GM12878 (cell line): ENCODE measurements at places on chromosomes 3 and 15. TPM values are rescaled to one million over a fixed set of nuclear protein-coding genes. Genes with fewer than 3 reads are reported as not detected.

DNA sequence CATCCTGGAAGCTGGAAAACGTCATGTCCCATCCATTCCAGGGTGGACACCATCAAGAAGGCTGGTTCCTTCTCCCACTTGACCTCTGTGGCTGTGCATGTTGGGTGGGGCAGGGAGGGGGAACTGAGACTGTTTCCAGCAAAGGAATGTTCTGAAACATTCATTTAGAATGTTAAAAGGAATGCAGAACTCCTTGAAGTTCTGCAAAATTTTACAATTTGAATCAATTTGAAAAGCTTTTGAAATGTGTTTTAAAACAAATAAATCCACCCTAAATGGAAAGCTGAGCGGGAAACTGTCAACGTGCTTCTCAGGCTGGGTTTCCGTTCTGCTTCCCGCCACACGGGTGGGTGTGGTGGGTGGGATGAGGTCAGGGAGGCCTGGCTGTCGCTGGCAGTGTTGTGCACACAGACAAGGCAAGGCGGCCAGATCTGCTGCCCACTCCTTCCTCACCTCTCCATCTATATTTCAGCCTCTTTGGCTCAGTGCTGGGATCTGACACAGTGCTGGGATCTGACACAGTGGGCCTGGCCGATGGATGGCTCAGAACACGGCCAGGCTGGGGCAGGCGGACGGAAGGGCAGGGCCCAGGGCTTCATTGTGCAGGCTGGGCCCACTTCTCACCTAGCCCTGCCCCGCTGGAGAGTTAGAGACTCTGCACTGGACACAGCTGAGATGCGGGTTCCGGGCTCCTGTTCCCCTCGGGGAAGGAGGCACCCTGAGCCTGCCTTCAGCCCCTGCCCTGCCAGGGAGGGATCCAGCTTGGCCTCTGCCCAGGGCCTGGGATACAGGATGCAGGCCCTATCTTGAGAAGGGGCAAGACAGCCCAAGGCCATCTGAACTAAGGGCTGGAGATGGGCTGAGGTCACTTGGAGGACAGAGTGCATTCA is 110.4 kb downstream of the TMEM266 start:
- DNase-seq: no peak

- no peak for DNase-seq
Observed at GRCh38 chr3:171895291-171895690, 52.1 kb downstream of the TMEM212 start.

GRCh38 chr15:34729886-34730285 is 24.9 kb downstream of the GJD2 start:
- DNase-seq: no peak

- no peak for DNase-seq
Observed at GRCh38 chr3:194488055-194488742, 1.4 kb upstream of the ATP13A3 start.

DNA sequence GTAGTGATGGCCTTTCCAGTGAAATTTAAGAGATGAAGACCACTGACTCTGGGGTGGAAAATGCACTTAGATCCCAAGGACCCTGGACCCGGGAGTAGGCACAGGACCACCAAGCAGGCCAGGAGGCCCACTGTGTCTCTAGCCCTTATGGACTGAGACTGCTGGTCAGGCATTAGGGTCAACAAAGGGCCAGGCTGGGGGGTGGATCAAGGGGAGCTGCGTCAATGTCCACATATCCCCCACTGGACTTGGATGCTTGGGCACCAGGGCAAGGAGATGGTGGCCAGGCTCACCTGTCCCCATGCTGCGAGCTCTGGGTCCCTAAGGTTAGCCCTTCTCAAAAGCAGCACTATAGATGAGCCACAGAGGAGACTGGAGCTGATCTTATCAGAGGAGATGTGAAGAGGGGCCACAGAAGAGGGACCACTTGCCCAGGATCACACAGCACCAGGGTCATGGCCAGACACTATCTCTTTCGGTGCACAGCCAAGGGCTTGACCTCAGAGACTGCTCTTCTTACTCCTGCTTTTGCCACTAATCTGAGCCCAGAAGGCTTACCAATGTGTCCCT is 14.7 kb downstream of the RAB6B start:
- no peak for DNase-seq

GRCh38 chr15:57327985-57328471 is 48.3 kb upstream of the CGNL1 start:
- no peak for DNase-seq

The ABI3BP gene
- 0.10 and 0.53 TPM in 2 replicates for total RNA-seq

DNA sequence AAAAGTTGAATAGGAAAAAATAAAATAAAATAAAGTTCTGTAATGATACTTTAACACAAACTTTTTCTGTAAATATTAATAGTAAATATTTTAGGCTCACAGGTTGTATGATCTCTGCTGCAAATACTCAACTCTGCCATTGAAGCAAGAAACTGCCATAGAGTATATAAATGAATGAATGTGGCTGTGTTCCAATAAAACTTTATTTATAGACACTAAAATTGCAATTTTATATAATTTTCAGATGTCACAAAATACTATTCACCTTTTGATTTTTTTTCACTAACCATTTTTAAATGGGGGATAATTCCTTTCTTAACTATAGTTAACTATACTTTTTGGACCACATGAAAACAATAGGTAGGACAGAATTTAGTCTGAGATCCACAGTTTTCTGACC is 16.0 kb downstream of the EIF1B start:
- DNase-seq: no peak

The CSTA gene
- 1.8 and 2.1 TPM in 2 replicates for total RNA-seq

The SRP14 gene
- 141 TPM in 2 replicates for total RNA-seq

DNA sequence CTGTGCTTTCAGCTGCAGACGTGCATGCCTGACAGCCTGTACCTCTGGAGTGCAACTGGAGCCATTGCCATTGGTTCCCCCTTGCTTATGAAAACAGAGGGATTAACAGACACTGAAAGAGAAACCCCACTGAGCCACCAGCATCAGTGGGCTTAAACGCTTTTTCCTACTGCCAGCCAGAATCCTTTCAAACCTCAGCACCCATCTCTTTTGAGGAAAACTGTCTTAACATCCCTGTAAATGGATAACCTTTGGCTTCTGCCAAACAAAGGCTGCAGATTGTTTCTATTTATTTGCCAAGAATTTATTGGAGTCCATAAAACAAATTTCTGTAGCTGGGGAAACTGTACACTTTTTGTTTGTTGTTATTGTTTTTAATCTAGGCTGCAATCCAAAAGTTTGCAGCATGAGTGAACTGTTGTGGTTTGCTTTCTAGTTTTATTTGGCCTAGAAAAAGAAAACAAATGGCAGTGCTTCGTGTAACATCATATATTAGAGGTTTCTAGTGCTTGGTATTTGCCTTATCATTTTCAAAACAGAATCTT is 369.2 kb upstream of the IL12A start:
- no peak for DNase-seq

- no peak for DNase-seq
Observed at GRCh38 chr15:74307827-74308811, 59.3 kb downstream of the CYP11A1 start.

The PRRT3 gene
- total RNA-seq: 17.0 and 18.0 TPM in 2 replicates

The IL5RA gene
- total RNA-seq: 0.19 TPM in 1 of 2 replicates, not detected in the other

- no peak for DNase-seq
Observed at GRCh38 chr3:101381809-101382208, 61.4 kb upstream of the IMPG2 start.

The MKRN3 gene
- not detected in 2 replicates for total RNA-seq

DNA sequence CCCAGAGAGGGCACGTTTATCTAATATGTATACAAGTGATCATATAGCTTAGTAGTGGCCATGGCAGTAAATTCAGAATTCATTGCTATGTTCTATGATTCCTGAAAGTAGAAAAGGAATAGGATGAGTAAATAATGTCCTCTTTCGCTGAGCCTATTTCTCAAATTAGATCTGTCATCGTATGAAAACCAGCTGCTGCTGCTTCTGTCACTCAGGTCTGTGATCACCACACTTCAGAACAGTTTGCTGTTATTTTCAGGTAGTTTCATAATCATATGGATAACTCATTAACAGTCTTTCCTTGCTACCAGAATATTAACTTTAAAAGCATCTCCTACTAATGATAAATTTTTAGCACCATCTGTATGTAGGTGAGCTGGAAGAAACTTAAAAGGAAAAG is 289.1 kb upstream of the AZI2 start:
- DNase-seq: no peak

The ZPLD1 gene
- not detected in 2 replicates for total RNA-seq

DNA sequence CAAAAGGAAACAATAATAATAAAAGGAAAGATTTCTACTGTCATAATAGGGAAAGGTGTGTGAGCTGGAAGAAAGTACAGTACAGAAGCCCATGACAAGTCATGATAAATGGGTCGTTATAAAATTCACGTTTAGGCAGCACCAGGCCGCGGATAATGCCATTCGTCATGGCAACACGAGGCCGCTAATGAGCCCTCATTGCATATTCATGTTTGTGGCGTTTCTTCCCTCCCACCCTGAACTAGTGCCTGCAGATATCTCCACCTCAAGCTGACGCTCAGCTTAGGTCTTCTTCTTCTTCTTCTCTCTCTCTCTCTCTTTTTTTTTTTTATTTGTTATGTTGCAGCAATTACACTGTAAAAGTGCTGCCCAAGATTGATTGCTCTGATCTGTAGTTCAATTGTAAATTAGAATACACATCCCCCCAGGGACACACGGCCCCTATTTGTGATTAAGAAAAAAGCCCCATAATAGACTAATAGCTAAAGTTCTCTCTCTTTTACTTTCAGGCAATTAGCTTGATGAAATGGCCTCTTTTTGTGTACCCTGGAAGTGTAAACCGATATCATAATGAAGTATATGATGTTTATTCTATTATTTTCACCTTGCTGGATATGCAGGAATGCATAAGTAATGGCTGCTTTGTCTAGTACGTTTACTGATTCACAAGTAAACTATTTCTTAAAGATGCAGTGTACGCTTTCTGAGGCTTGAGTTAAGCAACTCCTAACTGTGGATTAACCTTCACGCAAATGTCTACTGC is 61.9 kb upstream of the NR2F2 start:
- DNase-seq: no peak

The TLR9 gene
- total RNA-seq: 4.8 and 6.9 TPM in 2 replicates

DNA sequence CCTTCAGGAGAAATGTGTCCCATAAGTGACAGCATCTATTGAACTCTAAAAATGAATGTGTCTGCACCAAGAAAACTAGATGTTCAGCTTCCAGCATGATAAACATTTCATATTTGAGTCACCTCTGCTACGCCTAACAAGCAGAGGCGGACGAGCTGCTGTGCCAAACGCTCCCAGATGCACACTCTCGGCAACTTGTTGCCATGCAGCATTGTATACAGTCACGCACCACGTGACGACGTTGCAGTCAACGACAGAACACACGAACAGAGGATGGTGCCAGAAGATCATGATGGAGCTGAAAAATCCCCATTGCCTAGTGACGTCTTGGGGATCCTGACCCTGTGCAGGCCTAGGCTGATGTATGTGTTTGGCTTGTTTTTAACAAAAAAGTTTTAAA is 137.5 kb downstream of the XXYLT1 start:
- no peak for DNase-seq

- no peak for DNase-seq
Observed at GRCh38 chr15:34821831-34822230, 26.5 kb upstream of the ACTC1 start.

GRCh38 chr15:32859251-32859650 is 141.4 kb downstream of the GREM1 start:
- no peak for DNase-seq

DNA sequence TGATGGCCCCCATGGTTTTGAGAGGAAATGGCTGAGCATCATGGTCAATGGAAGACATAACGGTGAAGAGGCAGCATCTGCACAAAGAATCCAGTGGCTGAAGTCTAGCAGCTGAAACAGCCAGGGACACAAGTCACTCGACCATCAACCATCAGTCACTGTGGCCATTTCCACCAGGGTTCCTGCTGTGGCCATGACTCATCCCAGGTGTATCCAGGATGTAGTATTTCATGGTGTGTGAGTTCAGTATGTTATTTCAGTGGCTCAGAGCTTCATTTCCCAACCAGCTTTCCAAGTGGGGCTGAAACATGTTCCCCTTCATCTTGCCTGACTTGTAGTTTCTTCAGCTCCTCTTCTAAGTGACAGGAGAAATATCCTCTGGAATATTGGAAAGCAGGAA is 47.8 kb upstream of the WNT5A start:
- DNase-seq: no peak

DNA sequence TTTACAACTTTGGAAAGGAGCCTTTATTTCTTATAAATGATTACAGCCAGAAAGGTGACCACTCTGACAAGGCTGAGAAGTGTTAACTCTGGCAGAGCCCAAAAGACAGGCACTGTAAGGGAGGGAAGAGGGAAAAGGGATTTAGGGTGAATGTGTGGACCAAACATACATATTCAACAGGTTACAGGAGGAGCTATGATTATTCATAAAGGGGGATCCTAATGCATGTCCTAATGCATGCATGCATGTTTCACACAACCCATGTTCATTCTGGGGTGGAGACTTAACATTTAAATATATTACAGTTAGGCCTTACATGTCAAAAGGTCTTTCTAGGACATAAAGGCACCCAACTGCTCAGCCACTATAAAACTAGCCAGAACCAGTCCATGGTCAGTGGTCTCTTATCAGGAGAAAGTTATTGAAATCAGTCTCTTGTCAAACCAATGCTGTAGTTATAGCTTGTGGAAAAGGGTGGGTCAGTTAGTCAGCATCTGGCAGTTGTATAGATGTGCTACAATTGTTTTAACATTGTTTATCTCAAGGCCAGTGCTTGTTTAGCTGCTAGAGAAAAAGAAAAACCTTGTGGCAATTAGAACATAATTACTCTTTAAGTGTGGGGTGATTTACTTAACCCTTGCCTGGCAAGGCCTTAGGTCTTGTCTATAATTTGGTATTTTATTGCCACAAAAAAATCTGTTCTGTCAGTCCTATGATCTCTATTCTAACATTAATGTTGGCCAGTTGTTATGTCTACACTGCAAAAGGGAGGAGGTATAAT is 77.5 kb downstream of the RAD18 start:
- no peak for DNase-seq

DNA sequence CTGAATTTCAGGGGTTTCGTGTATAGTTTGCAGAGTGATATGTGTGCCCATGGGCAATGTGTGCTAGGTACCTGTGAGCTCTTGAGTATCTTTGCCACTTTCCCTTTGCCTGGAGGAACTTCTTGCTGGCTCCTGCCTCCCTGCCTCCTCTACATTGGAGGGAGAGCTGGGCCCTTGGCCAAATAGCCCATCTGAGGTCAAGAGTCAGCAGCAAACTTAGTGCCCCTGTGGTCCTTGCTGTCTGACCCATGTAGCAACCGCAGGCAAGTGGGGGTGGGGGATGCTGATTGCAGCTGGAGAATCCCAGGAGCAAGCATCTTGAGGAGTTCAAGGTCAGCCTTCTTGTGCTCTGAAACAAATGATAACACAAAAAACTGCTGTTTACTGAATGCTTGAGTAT is 5.4 kb upstream of the TBC1D21 start:
- no peak for DNase-seq

DNA sequence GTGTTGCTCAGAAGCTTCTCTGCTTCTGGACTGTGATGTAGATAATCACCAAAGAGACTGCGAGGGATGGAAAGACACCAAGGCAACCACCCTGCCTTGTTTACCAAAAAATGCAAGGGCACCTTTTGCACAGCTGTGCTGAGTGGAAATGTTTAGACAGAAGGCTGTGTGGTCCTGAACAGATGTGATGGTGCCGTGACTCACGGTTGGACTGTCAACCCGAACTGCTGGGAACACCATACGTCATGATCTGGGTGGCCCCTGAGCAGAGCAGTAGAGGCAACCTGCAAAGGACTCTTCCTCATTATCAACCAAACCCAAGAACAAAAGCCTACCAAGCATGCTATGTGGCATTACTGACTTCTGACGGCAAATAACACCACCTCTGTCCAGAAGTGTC is 61.3 kb upstream of the LPP start:
- no peak for DNase-seq

The PLSCR4 gene
- total RNA-seq: not detected in 2 replicates

The DAPK2 gene
- 5.6 and 5.9 TPM in 2 replicates for total RNA-seq

The LRRC31 gene
- total RNA-seq: not detected in 2 replicates

- DNase-seq: no peak
Observed at GRCh38 chr15:79209690-79210089, 72.8 kb upstream of the ANKRD34C start.

The PLA1A gene
- 3.8 and 4.4 TPM in 2 replicates for total RNA-seq
